Tongue (tissue), 3 donors: ENCODE measurements at places on chromosomes 1 and 21. TPM values are rescaled to one million over a fixed set of nuclear protein-coding genes. Genes with fewer than 3 reads are reported as not detected.
A peak's percentile ranks its signal among the peaks of the same experiment; 100 is the strongest.

The ELF3 gene
- 122 TPM for total RNA-seq

The C2CD2 gene
- total RNA-seq, result 12.1 TPM

The KIF21B gene
- 1.3 TPM for total RNA-seq

GRCh38 chr1:35568975-35569395 is 4.1 kb upstream of the TFAP2E start:
- DNase-seq, result peak; percentile 90

DNA sequence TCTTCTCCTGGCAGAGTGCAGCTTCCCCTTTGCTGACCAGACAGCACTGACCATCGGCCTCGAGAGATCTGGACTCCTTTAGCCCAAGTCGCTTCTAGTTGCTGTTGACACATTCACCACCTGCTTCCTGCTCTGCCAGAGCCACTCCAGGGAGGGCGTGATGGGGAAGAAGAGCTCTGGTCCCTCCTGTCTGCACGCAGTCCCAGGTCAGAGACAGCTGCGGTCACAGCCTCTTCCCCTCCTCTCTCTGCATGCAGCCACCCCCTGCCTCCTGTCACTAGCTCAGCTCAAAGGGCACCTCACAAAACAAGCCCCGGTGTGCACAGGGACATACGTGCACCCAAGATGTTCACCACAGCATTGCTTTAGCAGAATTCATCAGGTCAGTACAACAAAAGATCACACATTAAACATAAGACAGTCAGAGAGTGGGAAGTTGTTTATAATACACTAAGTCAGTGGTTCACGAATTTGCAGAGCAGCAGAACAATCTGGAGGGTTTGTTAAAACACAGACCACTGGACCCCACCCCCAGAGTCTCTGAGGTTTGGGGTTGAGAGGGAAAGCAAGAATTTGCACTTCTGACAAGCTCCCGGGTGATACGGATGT is 132.9 kb downstream of the SYF2 start:
- DNase-seq, result peak; percentile 60

GRCh38 chr21:27292783-27293182 is 325.9 kb upstream of the ADAMTS5 start:
- no peak for DNase-seq
